DMS79 treated with DMSO at 0.1 percent for 48 hours (cell line): ENCODE measurements at places on chromosomes 6 and 20.
A peak's percentile ranks its signal among the peaks of the same experiment; 100 is the strongest.

DNA sequence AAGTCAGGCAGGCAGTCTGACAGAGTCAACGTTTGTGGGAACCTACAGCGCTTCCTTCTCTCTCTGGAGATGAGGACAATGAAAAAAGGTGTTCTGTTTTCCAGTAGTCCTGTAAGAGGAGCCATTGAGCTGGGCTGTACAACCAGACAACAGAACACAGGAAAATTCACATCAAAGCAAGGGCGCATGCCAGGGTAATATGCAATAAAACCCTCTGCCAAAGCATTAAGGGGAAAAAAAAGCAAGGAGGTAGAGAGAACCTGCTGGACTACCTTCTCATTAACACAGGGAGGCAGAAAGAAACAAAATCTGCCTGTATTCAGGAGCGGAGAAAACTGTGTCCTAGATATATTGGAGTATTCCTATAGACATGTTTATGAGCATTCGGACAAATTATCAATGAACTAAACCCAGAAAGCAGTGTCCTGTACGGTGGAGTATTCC lies 1.3 kb downstream of the RNF24 start:
- DNase-seq = peak; percentile 86

- no peak for DNase-seq
These were observed 55.0 kb downstream of the TRERF1 start for GRCh38 chr6:42396720-42397119.

GRCh38 chr20:32192698-32193097 lies 14.8 kb downstream of the PLAGL2 start:
- no peak for DNase-seq

DNA sequence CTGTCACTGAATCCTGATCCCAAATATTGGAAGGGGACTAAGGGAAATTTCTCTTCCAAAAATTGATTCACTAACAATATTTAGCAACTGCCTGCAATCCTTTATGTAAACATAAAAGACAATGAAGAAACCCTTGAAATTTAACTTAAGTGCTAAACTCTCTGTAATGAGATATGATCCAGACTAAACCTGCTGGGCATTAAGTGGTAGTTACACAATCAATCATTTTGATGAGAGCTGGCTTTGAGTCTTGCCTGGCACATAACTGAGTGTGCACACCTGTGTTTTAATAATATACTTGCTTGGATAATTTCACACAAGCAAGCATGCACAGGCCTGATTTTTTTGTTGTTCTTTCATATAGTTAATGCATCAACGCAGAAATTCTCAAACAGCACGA lies 9.8 kb upstream of the ZFP64 start:
- DNase-seq = peak; percentile 82

GRCh38 chr20:54665812-54666211 lies 190.4 kb downstream of the DOK5 start:
- DNase-seq = no peak

DNA sequence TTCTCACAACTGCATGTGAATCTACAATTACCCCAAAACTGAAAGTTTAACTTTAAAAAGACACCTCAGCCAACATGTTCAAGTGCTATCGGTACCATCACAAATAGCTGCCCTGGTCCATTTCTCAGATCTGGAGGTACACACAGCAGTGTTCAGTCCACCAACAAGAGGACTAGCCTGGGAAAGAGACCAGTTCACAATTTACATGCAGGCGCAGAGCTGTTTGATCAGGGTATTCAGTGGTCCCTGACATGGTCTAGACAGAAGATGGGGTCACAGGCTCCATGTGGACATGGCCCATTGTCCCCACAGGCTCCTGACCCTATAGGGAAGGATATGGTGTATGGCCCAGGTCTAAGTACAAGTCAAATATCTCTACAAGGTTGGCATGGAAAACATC lies 15.6 kb upstream of the TGM6 start:
- DNase-seq = no peak
